ENCODE measurements at places on chromosomes 12 and 14.

- H3K36me3 ChIP-seq, result no peaks in the 10 kb centered on the region
- no peaks in the 10 kb centered on the region for H3K4me1 ChIP-seq
- no peaks in the 10 kb centered on the region for H3K27me3 ChIP-seq
- no peak overlapping the region for H3K4me3 ChIP-seq
These were observed 362.2 kb upstream of the DDHD1 start for GRCh38 chr14:53515276-53515675.

GRCh38 chr14:95218472-95219193, 61.3 kb upstream of the DICER1 start:
- no peak overlapping the region for H3K4me3 ChIP-seq
- H3K36me3 ChIP-seq, result no peaks in the 10 kb centered on the region
- no peak overlapping the region for H3K27ac ChIP-seq
- H3K4me1 ChIP-seq, result no peaks in the 10 kb centered on the region
- no peak for DNase-seq
- no peaks in the 10 kb centered on the region for H3K27me3 ChIP-seq

DNA sequence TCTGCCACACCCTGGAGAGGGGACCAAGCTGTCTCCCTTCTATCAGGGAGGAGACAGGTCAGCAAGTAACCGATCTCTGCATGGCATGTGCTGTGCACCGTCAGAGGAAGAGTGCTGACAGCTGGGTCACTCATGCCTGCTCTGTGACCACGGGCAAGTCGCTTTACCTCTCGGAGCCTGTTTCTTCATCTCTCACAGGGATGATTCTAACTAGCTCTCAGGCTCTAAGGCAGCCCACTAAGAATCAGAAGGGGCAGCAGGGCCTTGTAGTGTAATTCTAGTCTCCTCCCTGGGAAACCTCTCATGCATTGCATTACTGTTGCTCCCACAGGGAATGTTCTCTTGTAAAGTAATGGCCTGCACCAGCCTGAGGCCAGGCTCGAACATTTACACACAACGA, 11.9 kb downstream of the CD9 start:
- no peaks in the 10 kb centered on the region for H3K36me3 ChIP-seq
- H3K4me1 ChIP-seq, result peaks cover 11% of the 10 kb centered on the region
- no peak overlapping the region for H3K4me3 ChIP-seq
- H3K27ac ChIP-seq, result no peak overlapping the region

- H3K27ac ChIP-seq, result no peak overlapping the region
- H3K27me3 ChIP-seq, result peaks cover 2% of the 10 kb centered on the region
- no peaks in the 10 kb centered on the region for H3K4me1 ChIP-seq
- H3K36me3 ChIP-seq, result no peaks in the 10 kb centered on the region
- H3K4me3 ChIP-seq, result no peak overlapping the region
These were observed 76.5 kb downstream of the SNAPC1 start for GRCh38 chr14:61838661-61839245.

GRCh38 chr14:106694638-106695393, 1168.4 kb downstream of the TMEM121 start:
- no peaks in the 10 kb centered on the region for H3K36me3 ChIP-seq
- no peaks in the 10 kb centered on the region for H3K4me1 ChIP-seq
- DNase-seq, result no peak
- no peaks in the 10 kb centered on the region for H3K27me3 ChIP-seq
- H3K4me3 ChIP-seq, result no peak overlapping the region

Data from small intestine (tissue), 16 donors.